ENCODE measurements at places on chromosomes 1 and 21.

DNA sequence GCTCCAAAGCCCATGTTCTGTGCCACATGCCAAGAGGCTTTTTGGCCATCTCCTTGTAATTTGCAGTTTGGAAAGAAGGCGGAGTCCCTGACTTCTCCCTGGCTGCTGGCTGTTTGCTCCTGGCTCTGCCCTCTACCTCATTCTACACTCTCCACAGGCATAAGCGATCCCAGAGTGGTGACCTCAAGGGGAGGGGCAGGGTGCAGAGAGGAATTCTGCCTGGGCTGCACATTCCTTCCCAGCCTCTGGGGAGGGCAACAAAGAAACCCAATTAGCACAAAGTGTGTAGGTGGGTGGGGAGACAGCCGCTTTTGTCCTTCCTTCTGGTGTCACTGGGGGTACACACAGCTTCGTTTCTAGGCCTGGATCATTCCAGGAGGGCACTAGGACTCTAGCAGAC lies 95.3 kb downstream of the HIVEP3 start:
- DNase-seq = no peak

- DNase-seq = no peak
Measured at GRCh38 chr1:240847325-240847724, 235.4 kb upstream of the GREM2 start.

- DNase-seq = no peak
Measured at GRCh38 chr1:172820475-172821158, 161.7 kb downstream of the FASLG start.

DNA sequence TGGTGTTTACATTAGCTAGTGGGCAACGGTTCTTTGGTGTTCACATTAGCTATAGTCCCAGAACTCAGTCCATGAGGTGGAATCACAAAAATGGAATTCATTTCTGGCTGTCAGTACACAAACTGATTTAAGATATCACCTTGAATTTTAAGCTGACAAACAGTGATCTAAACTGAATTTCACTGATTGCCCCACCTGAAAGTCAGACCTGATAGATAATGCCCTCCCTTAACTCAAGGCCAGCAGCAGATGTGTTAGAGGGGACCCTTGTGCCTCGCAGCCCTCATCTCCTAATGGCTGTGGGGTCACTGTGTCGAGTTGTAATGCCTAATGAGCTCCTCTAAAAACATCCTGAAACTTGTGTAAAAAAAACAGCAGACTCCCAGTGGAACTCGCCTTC lies 8.6 kb downstream of the ARF1 start:
- no peak for DNase-seq

- no peak for DNase-seq
Measured at GRCh38 chr21:15713412-15713811, 16.4 kb upstream of the USP25 start.

- DNase-seq = peak; percentile 12
Measured at GRCh38 chr1:246308533-246309075, 198.5 kb downstream of the SMYD3 start.

- DNase-seq = no peak
Measured at GRCh38 chr1:81681601-81682266, 119.0 kb upstream of the ADGRL2 start.

DNA sequence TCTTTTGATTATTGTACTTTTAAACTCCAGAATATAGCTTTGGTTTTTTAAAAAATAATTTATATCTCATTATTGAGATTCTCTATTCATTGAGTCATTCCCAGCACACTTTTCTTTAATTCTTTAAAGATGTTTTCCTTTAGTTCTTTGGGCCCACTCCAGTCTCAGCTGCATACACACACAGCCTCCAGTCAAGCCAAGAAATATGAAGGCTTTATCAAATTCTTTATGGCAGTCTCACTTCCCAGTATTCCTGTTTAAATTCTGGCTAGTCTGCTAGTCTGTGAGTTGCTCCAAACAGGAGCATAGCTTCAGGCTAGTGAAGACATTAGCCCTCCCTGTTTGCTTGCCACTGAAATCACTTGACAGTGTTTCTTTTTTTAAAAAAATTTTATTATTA lies 61.2 kb downstream of the CRP start:
- no peak for DNase-seq

DNA sequence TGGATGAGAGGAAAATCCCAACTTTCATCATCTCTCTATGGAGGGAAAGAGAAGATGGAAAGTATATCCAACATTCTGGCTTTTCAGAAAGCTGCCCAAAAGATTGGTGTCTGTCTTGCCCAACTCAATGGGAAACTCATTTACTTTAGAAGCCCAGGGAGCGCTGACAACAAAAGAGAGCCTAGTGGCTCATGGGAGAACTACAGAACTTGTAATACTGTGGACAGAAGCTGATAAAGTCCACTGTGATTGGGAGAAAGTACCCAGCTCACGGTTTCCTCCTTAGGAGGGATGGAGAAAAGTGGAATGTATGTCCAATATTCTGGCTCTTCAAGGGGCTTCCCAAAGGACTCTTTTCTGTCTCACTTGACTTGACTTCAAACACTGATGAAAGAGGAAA lies 66.0 kb downstream of the RGS21 start:
- DNase-seq = no peak

GRCh38 chr1:246794048-246794827 lies 70.0 kb downstream of the SCCPDH start:
- DNase-seq = no peak

GRCh38 chr1:113980110-113980509 lies 836 bp downstream of the OLFML3 start:
- no peak for DNase-seq

DNA sequence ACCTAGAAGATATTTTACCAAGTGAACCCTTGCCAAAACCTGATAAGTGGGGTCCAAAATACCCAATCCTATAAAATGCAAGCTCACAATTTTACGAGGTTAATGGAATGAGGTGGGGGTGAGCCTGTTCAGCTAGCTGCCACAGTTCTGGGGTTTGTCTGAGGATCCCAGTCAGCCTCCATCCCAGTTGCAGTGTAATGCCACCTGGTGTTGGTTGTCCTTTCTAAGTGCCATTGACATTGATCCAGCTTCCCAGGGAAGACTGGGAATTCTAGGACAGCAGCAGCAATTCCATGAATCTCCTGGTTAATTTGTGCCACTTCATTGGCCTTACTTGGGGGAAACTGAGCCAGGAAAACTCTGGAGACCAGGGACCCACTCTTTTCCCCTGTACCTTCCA lies 298.3 kb downstream of the RWDD3 start:
- no peak for DNase-seq

GRCh38 chr1:38297842-38298241 lies 251.2 kb upstream of the POU3F1 start:
- no peak for DNase-seq

- DNase-seq = no peak
Measured at GRCh38 chr1:28195780-28196179, 19.3 kb upstream of the PTAFR start.

DNA sequence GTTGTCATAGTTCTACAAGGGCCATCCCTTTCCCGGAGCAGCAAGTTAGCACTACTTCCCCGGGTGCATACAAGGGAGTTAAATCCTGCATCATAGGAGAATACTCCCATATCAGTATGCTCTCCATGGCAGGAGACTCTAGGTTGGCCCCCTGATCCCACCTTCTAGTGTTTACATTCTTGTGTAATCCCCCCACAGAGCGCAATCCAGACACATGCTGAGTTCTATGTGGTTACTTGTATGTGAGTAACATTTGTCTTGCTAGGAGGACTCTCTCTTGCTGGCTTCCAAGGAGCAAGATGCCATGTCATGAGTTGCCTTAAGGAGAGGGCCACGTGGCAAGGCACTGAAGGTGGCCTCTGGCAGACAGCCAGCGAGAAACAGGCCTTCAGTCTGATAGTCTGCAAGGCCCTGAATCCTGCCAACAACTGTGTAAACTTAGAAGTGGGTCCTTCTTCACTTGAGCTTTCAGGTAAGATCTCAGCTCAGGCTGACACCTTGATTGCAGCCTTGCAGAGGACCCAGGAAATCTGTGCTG lies 155.3 kb downstream of the CDC7 start:
- DNase-seq = no peak

- DNase-seq = no peak
Measured at GRCh38 chr1:187624812-187625545, 796.2 kb downstream of the PLA2G4A start.

GRCh38 chr1:167463080-167463479 lies 55.2 kb downstream of the CD247 start:
- DNase-seq = no peak

- DNase-seq = no peak
Measured at GRCh38 chr1:59410457-59410856, 113.6 kb downstream of the FGGY start.

- no peak for DNase-seq
Measured at GRCh38 chr1:113895961-113896360, 8.6 kb upstream of the BCL2L15 start.

GRCh38 chr1:27858072-27858948 lies 14.0 kb upstream of the THEMIS2 start:
- peak; percentile 81 for DNase-seq

DNA sequence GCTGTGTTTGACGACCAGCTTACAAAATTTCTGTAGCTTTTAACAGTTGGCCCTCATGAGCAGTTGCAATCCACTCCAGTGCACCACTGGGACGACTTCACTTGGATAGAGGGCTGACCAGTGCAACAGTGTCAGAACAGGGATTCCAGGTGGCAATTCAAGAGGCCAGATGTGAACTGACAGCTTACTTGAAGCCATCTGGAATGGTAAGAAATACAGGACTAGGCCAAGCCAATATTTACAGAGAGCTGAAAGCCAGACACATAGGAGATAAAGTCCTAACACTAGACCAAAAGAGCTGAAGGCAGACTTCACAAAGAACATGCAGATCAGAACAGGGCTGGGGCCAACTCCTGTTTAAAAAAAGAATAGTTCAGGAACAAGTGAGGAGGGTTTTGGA lies 93.5 kb upstream of the NFIA start:
- DNase-seq = no peak

- DNase-seq = no peak
Measured at GRCh38 chr1:93051961-93052360, 27.1 kb upstream of the MTF2 start.

DNA sequence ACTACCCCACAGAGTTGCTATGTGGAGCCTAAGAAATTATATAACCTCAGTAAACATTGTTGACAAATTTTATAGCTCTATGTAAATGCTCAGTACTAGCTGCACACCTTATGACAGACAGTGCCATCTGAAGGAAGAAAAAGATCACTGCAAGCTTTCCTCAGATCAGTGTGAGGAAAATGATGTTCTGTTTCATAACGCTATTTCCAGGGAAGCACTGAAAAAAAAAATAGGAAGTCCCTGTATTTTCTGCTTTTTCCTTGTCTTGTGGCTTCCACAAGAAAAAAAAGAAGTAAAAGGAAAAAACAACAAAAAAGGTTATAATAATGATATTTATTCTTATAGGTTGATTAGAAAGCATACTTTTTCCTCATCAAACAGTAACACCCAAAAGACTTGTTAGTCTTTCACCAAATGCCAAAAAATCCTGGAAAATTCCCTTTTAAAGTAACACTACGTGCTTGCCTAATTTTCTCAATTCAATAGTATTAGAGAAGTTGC lies 23.2 kb downstream of the LYST start:
- no peak for DNase-seq

GRCh38 chr21:36966066-36966820 lies at the start of gene HLCS:
HLCS (minus strand) TSS chr21:36966669; CDS start chr21:36966638, 31 bp downstream.
- peak; percentile 46 for DNase-seq

DNA sequence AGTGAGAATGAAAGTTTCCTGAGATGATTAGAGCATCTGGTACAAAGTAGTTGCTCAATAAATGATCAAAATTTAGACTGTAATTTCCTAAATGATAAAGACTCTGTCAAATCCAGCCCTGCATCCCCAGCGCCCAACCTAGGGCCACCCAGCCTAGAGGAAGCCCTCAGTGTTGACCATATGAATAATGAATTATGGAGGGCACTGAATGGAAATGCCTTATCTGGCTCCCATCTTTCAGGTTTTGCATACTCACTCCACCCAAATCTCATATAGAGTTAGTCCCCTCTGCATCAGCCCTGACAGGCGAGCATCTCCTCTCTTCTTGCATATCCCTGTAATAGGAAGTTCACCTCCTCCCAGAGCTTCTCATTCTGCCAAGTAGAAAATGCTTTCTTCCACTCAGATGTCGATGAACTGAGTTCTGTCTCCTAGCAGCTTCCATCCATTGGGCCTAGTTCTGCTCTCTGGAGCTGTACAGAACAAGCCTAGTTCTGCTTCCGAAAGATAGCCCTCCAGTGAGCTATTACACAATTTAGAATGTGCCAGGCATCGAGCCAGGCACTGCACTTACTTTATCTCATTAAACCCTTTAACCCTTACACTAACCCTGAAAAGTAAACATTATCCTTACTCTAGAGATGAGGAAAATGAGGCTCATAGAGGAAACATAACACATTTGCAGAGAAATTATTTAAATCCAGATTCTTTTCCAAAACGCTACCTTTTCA lies 20.9 kb downstream of the COA7 start:
- DNase-seq = no peak

DNA sequence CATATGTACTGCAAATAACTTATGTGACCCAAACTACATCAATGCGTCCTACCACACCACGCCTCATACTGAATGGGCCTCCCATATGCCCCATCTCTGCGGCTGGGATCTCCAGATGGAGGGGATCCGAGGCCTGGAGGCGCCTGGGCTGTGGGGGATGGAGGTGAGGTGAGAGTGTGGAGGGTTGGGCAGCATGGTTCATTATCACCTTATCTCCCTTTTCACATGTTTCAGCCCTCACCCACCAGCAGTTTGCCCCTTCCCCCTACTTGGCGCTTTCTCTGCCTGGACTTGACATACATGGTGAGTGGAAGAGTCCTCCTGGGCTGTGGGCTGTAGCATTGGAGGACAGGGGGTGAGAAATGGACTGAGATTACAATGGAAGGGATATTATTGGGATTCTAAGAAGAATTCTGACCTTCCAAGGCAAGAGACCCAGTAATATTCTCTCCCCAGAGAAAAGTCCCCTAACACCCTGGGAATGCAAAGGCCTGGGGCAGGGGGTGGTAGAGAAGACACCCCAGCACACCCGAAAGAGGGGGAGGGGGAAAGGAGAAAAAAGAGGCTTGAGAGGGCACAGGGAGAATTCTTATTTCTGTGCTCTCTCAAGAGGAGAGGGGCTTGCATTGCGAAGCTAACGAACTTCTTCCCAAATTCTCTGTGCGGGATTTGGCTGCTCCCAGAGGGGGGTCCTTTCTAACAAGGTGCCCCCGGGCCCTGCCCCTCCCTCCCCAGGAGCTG lies 61.4 kb downstream of the MEF2D start:
- DNase-seq = no peak

GRCh38 chr1:110756506-110756905 lies 81.8 kb upstream of the KCNA3 start:
- DNase-seq = peak; percentile 23

GRCh38 chr1:183234660-183235476 lies 48.8 kb downstream of the LAMC2 start:
- DNase-seq = peak; percentile 70

- no peak for DNase-seq
Measured at GRCh38 chr1:119372503-119373086, 4.0 kb downstream of the HAO2 start.
